ENCODE measurements at places on chromosomes 3 and 15.
A peak's percentile ranks its signal among the peaks of the same experiment; 100 is the strongest.

DNA sequence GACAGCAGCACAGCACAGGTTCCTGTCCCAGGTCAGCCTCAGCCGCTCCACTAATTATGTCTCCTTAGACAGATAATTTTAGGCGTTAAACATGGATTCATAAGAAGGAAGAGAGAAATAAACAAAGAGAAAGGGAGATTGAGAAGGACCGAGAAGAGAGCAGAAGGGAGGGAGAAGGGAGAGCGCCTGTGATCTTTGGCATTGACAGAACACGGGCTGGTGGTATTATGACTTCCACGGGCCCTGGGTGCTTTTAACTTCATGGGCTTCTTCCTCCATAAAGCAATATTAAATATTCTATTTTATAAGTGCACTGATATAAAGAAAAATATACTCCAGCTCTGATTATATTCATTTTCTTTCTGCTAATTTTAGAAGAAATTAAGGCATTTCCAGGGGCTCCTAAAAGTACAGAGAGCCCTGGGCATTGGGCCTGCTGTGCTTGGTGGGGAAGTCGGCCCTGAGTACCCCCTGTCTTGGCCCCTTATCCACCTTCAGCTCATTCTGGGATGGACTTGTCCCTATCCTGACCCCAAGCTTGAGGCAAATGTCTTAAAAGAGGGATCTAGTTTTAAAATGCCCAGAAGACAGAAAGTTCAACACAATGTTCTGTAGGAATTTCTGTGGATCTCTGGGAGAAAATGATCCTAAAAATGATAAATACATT, 135.3 kb downstream of the MEX3B start:
- DNase-seq: no peak

DNA sequence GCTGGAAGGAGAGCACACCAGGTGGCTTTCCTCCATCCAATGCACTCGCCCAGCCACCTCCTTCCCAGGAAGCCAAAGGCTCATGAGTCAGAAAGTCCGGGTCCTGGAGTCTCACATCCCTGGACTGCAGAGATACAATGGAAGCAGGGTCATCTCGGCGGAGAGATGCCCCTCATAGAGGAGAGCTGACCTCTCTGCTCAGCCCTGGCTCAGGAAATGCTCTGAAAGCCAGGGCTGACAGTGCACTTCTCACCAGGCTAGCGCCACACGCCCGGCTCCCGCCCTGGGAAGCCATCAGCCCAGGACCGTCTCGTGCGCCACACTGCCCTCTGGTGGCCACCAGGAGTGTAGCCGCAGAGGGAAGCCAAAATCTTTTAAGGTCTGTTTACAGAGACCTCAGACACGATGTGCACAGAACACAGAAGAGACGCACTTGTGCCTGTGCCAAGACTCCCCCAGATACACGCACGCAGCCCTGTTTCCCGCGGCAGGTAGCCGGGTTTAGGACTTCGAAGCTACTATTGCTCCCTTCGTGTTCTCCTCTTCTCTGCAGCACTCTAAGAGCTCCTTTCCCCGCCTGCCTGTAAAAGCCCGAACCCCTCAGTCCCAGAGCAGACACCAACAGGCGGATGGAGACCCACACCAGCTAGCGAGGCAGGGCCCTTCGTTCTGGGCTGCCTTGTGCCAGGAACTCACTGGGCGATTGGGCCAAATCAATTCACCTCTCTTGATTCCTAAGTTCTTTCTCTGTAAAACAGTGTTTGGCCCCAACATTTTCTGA, 9.7 kb downstream of the NTRK3 start:
- DNase-seq: peak; percentile 72

GRCh38 chr15:50358845-50359244, 3.8 kb upstream of the GABPB1 start:
- DNase-seq: peak; percentile 15

DNA sequence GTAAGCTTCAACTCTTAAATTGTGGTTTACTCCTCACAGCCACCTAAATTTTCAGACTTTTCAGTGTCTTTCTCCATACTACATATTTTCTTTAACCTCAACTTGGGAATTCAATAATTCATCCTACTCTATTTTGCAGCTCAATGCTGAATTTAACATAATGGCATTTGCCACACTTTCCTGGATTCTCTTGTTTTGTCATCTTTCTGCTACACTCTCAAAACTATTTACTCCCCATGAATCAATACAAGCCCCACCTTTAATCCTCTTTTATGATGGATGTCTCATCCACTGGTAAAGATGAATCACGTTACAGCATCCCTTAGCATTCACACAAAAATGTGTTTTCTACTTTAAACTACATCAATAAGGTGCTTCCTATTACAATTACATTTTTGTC, 19.6 kb upstream of the CHMP2B start:
- no peak for DNase-seq

- no peak for DNase-seq
These were observed 99.6 kb downstream of the FNDC3B start for GRCh38 chr3:172138792-172139507.

DNA sequence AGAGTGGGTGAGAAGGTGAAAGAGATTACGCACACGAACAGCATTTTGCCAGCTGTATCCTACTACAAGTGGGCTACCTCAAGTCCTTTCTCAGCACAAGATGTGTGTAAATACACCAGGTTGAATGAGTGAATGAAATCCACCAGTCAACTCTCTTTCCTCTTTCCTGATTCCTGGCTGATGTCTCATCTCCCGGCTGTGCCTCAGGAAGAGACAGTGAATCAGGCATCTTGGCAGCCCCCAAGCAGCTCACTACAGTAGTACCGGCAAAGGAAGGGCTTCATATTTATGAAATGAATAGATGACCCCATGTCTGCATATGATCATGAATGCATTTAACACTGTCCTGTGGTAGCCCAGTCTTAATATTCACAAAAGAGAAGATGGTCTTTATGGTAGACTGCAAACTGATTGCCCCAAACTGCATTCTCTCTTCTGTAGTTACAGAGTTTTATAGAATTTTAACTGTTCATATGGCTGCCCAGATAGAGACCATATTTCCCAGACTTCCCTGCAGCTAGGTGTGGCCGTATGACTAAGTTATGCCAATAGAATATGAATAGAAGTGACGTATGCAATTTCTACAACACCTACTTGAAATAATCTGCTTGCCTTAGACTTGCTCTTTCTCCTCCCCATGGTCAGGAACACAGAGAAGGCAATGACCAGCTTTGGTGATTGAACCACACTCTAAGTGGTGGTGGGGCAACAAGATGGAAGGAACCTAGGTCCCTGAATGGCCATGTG, 22.7 kb downstream of the MGLL start:
- DNase-seq: no peak

GRCh38 chr3:27133060-27133459, 236.1 kb downstream of the NEK10 start:
- no peak for DNase-seq

GRCh38 chr3:186169379-186169778, 60.5 kb upstream of the ETV5 start:
- no peak for DNase-seq

- DNase-seq: no peak
These were observed 25.3 kb downstream of the AVEN start for GRCh38 chr15:34013746-34014145.

Data from NCI-H2171 treated with DMSO at 0.1 percent for 48 hours (cell line).